ENCODE measurements at places on chromosomes 5 and 9.

- peak; percentile 73 for DNase-seq
These were observed 65.7 kb upstream of the BASP1 start for GRCh38 chr5:17151686-17152085.

DNA sequence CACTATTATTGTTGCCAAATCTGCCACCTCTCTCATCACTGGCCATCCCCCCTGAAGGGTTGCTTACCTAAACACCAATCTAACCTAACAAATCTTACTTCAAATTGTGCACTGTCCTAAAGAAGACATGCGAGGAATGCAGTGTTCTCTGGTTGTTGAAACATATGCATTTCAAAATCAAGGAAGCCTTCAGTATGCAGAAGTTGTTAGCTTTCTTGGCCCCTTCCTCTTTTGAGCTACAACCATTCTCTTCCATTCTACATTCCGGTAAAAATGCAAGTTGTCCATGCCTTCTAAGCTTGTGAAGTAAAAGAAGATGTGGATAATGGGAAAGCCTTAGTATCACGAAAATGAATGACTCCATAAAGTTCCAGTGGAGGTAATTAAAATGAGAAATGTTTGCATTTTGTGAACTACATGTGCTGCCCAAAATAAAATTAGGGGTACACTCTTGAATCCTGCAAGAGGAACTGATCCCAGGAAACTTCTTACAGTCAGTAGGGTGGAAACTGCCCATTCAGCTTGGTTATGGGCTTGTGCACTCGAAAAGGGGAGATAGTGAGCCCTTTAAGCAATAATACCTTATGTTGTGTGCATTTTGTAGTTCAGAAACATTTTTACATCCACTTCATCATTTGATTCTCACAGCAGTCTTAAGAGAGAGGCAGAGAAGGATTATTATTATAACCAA lies 77.6 kb upstream of the ADRB2 start:
- DNase-seq: no peak

GRCh38 chr5:145847499-145848497 lies 12.7 kb upstream of the PRELID2 start:
- peak; percentile 79 for DNase-seq

- no peak for DNase-seq
These were observed 14.1 kb upstream of the C1QTNF3 start for GRCh38 chr5:34057118-34057517.

GRCh38 chr9:25814023-25814422 lies 135.8 kb upstream of the TUSC1 start:
- no peak for DNase-seq

DNA sequence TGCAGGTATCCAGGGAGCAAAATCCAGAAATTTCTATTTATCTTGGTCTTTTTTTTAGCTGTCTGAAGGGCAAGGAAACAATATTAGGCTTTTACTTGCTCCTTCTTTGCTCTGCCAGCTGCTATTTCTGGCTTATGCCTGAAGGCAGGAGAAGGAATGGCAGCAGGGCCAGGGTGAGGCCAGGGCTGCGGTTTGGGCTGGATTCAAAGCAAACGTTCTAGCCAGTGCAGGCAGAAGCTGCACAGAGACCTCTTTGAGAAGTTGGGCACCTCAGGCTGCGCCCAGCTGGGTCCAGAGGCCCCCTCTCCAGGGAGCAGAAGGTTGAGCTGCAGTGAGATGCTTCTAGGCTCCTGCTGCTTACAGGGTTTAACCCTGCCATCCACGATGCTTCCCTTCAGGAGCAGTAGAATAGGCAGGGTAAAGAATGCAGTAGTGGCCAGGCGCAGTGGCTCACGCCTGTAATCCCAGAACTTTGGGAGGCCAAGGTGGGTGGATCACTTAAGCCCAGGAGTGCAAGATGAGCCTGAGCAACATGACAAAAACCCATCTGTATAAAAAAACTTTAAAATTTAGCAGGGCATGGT lies 201.2 kb downstream of the ADCY2 start:
- no peak for DNase-seq

DNA sequence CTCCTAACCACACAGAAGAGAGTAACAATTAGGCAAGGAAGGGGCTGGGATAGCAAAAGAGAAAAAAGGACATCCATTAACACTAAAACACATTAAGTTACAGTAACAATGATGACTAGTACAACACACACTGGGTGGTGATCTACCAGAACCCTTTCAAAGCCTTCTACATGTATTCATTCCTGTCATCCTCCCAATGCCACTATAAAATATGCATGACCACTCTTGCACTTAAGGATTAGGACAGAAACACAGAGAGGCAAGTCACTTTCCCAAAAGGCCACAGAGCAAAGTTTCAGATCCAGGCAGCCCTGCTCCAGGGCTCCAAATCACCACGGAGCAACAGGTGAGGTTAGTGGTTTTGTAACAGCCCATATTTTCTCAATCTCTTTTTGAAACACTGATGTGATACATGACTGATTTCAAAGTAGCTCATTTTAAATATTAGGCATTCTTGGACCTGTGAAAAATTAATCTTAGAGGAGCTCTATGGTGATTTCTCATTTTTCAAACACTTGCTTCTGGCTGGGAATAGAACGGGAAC lies 86.7 kb downstream of the AUH start:
- no peak for DNase-seq

- DNase-seq: no peak
These were observed 2309.4 kb upstream of the ACO1 start for GRCh38 chr9:30075022-30075421.

- DNase-seq: no peak
These were observed 52.4 kb downstream of the PRRC2B start for GRCh38 chr9:131446276-131446675.

- no peak for DNase-seq
These were observed 472.9 kb downstream of the ARHGEF28 start for GRCh38 chr5:74098941-74099340.

- DNase-seq: no peak
These were observed 34.5 kb upstream of the BASP1 start for GRCh38 chr5:17182981-17183380.

- no peak for DNase-seq
These were observed 6.6 kb downstream of the SAXO1 start for GRCh38 chr9:19026375-19026774.

DNA sequence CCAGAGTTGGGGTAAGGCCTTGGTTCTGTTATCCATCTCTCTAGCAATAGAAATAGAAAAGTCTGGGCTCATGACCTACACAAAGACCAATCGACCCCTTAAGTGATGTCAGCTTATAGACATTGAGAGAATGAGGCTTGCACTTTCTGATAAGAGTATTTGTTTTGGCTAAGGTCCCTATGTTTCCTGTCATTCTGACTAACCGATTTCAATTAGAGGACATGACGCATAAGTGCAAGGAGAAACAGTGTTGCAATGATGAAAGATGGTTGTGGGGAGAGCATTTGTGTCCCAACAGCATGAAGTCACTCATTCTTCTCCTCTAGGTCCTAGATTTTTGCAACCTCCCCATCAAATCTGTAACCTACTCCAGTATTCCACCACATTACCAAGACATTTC lies 255.1 kb downstream of the MAT2B start:
- DNase-seq: peak; percentile 78

DNA sequence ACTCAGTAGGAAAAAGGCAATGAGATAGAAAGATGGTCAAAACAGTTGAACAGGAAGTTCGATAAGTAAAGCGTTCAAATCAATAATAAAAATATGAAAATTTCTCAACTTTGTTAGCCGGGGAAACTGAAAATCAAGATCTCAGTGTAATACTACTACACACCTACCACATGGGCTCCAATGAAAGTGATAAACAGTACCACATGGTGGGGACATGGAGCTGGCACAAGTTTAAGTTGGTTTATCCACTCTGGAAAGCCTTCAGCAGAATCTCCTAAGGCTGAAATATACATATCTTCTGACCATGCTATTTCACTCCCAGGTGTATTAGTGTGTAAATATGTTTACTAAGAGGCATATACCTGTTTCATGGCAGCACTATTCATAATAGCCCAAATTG lies 126.8 kb downstream of the NXNL2 start:
- no peak for DNase-seq

DNA sequence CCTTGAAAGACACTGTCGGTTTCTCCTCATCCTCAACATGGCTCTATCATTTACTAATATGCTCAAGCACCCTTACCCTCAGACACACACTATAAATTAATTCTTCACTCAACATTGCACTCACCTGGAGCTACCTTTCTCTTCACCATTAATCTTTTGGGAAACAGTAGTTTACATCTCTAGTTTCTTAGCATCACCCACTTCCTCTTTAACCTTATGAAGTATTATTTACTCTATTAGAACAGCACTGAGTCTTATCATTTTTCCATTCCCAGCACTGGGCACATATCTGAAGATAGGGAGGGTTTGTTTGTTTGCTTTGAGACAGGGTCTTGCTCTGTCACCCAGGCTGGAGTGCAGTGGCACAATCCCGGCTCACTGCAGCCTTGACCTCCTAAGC lies 213.5 kb downstream of the SMARCA2 start:
- DNase-seq: no peak

GRCh38 chr9:70159630-70160029 lies 99.1 kb upstream of the SMC5 start:
- peak; percentile 45 for DNase-seq

GRCh38 chr5:96638561-96638960 lies 23.6 kb upstream of the CAST start:
- DNase-seq: no peak

DNA sequence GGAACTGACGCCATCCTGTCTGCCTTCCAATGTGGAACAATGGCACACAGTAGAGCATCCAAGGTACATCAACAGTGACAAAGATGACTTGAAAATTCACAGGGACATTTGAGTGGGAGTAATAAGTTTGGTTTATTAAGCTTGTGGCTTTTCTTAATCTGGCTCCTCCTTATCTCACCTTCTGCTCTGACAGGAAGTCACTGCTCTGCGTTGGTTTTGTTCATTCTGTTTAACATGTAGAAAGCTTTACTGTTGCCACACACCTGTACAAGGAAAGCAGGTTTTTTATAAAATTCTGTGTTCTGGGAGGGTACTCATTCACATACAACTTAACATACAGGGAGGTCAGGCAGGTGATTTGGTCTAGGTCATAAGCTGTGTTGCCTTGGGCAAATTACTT lies 1.6 kb upstream of the GZMK start:
- no peak for DNase-seq

DNA sequence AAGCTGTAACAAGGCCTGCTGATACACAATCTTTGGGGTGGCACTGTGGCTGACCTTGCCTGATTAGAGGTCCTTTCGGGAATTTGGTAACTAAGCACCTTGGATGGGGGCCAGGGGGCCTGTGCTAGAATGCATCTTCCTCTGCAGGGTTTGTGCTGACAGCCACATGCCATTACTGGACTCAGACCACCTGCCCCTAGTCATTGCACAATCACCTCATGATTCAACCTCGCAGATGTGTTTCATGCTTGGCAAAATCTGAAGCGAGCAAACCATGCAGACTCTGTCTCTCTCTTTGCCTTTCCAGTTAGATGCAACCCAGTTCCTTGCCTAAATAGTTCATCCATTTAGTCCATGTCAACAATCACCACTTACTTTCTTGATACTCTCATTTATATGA lies 96.5 kb upstream of the ERCC6L2 start:
- DNase-seq: no peak

DNA sequence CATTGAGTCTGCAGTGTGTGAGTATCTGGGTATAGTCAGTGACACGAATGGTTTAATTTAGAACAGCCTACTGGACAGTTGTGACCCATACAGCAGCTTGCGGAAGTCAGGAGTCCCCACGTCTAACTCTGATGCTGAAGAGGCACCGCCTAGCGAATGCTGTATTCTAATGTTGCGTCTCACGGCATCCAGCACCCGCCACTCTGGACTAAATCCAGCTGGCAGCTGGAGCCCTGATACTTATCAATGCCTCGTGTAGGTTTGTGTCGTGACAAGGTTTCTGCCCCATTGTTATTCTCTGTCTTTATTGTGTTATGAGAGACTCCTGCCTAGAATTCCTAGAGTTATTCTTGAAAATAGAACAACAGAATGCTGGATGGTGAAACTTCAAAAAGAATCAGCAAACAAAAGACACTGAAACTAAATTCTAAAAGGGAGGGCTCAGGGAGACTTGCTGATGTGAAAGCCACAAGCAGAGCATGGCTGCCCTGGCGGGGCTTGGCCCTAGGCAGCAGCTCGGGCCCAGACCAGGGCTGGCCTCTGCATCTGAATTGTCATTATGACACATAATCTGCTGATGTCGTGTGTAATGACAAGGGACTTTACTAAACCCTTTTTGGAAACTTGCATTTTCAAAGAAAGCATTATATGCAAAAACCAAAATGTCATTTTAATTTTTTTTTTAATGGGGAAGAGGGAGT lies 123.5 kb upstream of the ICE1 start:
- no peak for DNase-seq

DNA sequence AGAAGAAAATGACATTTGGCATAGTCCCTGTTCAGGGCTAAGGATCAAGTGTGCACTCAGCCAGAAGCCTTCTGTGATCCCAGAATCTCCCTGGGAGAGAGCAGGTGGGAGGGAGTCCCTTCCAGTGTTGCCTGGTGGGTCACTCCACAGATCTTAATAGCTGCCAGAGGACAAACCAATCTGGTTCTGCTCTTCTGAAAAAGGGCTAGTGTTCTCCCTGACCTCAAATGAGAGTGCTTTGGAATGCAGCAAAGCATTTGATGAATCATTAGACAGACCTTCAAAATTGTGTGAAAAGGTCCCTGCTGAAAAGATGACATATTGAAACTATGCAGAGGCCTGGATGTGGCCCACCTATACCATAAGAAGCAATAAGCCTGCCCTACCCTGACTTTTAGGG lies 339.7 kb downstream of the TMEM232 start:
- peak; percentile 93 for DNase-seq

DNA sequence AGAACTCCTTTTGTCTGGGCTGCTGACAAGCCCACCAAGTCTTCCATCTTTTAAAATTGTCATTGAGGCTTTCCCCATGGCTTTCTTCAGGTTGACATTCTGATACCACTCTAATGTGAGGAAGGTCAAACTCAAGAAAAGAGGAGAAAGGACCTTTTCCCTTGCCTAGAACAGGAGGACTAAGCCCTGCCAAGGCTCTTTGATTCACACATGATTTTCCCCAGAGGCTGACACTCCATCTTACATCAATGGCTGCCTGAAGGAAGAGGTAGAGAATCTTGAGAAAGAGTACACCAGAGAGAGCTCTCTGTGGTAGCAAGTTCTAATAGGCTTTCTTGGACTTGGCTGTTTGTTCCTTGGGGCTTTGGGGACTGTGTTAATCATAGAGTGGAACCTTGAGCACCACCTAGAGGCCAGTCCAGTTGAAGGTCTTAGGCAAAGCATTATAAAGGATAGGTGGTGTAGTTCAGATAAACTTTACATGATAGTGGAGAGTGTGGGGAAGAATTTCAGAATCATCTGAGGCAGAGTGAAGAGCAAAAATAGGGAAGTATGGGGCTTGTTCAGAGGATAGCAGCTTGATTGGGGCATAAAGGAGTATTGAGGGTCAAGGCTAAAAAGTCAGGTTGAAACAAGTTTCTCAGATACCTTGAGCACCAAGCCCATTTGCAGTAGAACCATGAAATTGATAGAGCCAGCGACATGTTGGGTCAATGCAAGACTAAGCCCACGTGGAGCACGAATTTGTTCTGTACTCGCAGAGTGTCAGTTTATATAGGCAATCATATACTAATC lies 36.7 kb downstream of the NDFIP1 start:
- DNase-seq: peak; percentile 73

GRCh38 chr9:28747351-28747985 lies 1174.2 kb upstream of the C9orf72 start:
- DNase-seq: no peak

- DNase-seq: peak; percentile 67
These were observed 142.6 kb downstream of the PBX3 start for GRCh38 chr9:125889476-125890419.
